ENCODE measurements at places on chromosomes 7 and 10.
A peak's percentile ranks its signal among the peaks of the same experiment; 100 is the strongest.

DNA sequence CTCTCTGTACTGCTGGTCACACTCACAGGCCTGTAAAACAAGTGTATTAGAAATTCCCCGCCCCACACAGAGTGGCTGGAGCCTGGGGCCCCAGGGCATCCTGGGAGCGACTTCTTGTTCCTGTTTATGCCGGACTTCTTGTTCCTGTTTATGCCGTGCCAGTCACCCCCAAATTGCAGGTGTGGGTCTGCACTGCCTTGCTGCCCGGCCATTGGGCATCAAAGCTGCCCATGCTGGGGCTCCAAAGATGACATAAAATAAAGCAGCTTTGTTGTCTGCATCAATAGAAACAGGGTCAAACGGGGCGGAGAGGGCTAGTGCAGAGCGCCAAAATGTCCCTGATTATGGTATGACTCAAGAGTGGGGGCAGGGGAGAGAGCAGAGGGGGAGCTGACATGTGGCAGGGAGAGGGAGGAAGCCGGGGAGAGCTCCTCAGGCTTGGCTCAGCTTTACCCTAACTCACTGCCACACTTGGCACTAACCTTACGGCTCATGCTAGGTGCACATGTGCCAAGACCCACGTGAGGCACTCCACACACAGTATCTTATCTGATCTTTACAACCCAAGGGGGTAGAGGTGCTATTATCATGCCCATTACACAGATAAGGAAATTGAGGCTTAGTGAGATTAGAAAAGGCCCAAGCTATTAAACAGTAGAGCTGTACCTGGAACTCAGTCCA lies 98.4 kb downstream of the PIP4K2A start:
- DNase-seq: no peak

- DNase-seq: no peak
Observed at GRCh38 chr10:74021248-74022055, 23.5 kb downstream of the VCL start.

DNA sequence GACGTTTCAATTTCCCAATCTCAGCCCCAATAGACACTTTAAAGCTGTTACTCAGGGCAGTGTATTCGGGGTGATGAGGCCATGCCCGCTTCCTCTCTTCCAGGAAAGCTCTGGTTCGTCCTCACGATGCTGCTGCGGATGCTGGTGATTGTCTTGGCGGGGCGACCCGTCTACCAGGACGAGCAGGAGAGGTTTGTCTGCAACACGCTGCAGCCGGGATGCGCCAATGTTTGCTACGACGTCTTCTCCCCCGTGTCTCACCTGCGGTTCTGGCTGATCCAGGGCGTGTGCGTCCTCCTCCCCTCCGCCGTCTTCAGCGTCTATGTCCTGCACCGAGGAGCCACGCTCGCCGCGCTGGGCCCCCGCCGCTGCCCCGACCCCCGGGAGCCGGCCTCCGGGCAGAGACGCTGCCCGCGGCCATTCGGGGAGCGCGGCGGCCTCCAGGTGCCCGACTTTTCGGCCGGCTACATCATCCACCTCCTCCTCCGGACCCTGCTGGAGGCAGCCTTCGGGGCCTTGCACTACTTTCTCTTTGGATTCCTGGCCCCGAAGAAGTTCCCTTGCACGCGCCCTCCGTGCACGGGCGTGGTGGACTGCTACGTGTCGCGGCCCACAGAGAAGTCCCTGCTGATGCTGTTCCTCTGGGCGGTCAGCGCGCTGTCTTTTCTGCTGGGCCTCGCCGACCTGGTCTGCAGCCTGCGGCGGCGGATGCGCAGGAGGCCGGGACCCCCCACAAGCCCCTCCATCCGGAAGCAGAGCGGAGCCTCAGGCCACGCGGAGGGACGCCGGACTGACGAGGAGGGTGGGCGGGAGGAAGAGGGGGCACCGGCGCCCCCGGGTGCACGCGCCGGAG lies 2.6 kb downstream of the GJD4 start:
- peak; percentile 12 for DNase-seq

DNA sequence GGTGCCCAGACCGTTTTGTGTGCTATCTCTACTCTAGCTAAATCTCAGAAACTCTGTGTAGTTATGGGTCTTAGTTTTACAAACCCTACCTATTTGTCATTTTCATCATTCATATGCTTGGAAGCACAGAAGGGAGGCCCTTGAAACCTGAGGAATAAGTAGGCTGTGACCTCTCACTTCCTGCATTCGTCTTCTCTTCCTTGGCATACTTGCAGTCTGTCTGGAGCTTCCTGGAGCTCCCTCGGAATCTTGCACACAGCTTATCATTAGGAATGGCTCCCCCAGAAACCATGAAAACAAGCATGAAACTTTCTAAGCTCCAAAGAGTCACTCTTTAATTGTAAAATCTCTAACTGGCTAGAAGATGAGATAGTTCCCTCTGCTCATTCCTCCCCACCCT lies 376.9 kb upstream of the MYO3A start:
- no peak for DNase-seq
